ENCODE measurements at places on chromosomes 4 and X. TPM values are rescaled to one million over a fixed set of nuclear protein-coding genes. Genes with fewer than 3 reads are reported as not detected.

GDI1 gene
- 143 TPM for total RNA-seq

ZNF630 gene
- total RNA-seq: 3.5 TPM

DOK7 gene
- 21.4 TPM for total RNA-seq

RAB33A gene
- total RNA-seq: not detected

PABPC1L2B gene
- total RNA-seq: not detected

SPIN2A gene
- total RNA-seq: 0.16 TPM

STS gene
- total RNA-seq: 1.9 TPM

NPNT gene
- 0.29 TPM for total RNA-seq

HSFX2 gene
- total RNA-seq: not detected

GJB1 gene
- total RNA-seq: not detected

HAND2 gene
- 0.50 TPM for total RNA-seq

- no peak for DNase-seq
Observed at GRCh38 chr4:86032476-86033022, 327.3 kb downstream of the MAPK10 start.

DNA sequence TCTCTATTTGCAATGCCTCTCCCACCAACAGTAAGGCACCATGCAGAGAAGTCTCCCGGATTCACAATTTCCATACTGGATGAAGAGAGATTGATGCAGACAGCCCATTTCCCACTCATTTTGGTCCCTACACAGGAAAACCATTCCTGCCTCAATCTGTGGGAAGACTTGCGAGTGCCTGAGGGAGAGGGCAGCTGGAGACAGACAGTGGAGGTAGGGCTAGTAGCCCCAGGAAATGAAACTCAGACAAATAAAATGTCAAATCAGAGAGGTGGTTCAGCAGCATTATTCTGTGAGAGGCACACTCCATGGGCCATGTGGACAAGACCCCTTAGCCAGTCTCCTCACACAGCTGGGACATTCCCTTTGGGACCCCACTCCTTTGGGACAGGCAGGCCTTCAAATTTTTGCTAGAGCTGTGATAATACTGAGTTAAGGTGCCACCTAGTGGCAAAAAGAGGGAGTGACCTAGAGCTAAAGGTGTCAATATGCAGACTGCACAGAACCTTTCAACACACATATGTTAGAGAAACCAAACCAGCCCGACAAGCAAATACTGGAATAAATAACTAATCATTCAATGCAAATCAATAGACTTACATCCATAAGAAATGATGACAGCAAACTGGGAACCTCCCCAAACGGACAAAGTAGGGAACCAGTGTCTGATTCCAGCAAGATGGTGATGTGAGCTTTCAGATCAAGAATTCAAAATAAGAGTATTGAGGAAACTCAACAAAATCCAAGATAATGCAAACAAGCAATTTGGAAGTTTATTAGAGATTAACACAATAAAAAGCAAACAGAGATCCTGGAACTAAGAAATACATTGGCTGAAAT is 1865.3 kb upstream of the AGA start:
- DNase-seq: peak; percentile 23

- no peak for DNase-seq
Observed at GRCh38 chr4:10371869-10372471, 85.3 kb downstream of the ZNF518B start.

DNA sequence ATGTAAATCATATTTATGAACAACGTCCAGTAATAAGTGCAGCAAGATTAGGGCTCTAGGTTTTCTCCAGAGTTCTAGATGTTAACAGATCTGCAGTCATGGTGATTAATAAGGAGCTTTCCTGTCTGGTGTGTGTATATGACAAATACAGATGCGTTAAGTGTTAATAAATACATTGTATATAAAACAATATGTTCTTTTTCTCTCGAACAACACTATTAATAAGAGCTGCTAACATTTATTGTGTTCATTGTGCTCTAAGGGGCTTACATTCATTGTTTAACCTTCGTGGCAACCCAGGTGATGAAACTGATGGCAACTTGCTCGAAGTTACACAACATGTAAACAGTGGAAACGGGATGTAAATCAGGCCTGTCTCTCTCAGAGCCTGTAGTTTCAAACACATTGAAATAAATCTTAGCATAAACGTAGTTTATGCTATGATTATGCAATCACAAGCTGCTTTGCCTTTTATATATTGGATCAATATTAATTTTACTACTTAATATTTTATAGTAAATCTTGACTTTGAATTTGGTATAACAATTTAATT is 547 bp upstream of the CLGN start:
- DNase-seq: no peak

- no peak for DNase-seq
Observed at GRCh38 chr4:100828986-100829685, 311.3 kb upstream of the EMCN start.

GRCh38 chr4:61273233-61273632 is 73.1 kb downstream of the ADGRL3 start:
- DNase-seq: no peak

GRCh38 chr4:7313347-7313811 is 121.0 kb downstream of the SORCS2 start:
- no peak for DNase-seq

DNA sequence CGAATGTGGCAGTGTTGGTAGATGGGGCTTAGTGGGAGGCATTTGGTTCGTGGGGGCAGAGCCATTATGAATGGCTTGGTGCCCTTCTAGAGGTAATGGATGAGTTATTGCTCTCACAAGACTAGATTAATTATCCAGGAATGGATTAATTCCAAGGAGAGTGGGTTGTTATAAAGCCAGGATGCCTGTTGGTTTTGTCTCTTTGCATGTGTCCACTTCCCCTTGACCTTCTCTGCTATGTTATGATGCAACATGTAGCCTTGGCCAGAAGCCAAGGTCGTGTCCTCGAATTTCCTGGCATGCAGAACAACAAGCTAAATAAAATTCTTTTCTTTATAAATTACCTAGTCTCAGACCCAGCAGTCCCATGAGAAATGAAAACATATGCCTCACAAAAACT is 111.2 kb upstream of the PLS3 start:
- no peak for DNase-seq

DNA sequence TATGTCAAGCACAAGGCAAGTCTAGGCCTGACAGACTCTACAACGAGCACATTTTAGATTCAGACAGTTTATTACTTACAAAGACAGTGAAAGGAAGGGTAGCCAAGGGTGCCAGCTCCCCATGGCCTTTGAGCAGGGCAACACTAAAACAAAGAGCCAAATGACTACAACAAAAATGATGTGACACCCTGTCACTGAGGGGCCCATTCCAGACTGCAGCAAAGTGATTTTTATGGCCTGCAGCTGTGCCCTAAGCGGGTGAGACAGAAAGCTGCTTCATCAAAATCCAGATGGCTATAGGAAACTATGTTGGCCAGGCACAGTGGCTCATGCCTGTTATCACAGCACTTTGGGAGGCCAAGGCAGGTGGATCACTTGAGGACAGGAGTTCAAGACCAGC is 13.4 kb upstream of the RP2 start:
- DNase-seq: no peak

GRCh38 chr4:73187325-73187724 is 71.3 kb downstream of the ANKRD17 start:
- DNase-seq: peak; percentile 1

DNA sequence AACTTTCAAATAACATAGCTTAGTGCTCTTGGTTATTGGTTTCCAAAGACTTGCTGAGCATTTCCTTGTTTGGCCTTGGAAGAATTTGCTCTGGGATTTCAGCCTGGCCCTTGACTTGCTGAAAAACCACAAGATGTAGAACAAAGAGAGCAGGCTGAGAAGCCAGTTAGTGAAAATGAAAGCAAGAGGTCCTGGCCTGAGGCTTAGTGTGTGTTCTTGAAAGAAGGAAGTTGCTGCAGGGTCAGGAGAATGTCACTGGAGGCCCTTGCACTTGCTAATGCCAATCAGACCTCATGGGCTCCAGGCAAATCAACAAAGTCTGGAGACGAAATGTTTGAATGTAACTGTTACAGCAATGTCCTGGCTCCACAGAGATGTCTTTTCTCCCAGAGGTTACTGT is 79.4 kb downstream of the SYNPO2 start:
- DNase-seq: peak; percentile 57

GRCh38 chrX:71102292-71102691 is 4.2 kb downstream of the CXorf65 start:
- DNase-seq: no peak

GRCh38 chr4:172232966-172233365 is 419.8 kb downstream of the GALNTL6 start:
- DNase-seq: no peak

- DNase-seq: no peak
Observed at GRCh38 chr4:84800256-84800655, 166.2 kb downstream of the WDFY3 start.

- no peak for DNase-seq
Observed at GRCh38 chr4:113537203-113537602, 224.3 kb downstream of the CAMK2D start.

DNA sequence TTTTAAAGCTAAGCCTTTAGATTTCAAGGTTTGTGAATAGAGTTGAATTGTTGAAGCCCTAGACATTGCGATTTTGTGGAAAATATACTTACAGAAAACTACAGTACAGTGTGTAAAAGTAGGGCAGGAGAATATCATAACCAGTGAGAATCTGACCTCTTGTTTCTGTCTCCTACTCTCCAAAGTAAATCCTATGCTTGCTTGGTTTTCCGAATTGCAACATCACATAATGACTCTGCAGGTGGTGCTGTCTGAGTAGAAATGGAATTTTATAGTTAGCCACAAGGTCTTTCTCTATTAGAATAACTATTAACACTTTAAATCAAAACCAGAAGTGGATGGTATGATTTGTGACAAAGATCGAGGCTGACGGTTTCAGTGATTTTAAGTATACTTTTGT is 505.6 kb downstream of the RAPGEF2 start:
- DNase-seq: peak; percentile 54

DNA sequence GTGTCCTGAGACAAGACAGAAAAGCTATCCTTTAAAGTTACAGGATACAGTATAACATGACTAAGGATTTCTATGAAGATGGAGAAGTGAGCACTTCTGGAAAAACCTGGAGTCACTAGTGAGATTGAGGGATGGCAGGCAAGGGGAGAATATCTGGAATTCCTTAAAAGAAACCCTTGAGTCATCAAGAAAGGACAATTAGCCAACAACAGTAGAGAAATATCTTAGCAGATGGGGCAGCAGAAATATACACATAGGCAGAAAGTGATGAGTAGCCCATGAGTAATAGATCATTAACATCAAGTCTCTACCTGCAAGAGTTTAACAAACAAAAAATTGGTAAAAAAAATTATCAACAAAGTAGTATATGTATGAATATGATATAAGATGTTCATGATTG is 858.8 kb upstream of the FRG1 start:
- DNase-seq: peak; percentile 32

DNA sequence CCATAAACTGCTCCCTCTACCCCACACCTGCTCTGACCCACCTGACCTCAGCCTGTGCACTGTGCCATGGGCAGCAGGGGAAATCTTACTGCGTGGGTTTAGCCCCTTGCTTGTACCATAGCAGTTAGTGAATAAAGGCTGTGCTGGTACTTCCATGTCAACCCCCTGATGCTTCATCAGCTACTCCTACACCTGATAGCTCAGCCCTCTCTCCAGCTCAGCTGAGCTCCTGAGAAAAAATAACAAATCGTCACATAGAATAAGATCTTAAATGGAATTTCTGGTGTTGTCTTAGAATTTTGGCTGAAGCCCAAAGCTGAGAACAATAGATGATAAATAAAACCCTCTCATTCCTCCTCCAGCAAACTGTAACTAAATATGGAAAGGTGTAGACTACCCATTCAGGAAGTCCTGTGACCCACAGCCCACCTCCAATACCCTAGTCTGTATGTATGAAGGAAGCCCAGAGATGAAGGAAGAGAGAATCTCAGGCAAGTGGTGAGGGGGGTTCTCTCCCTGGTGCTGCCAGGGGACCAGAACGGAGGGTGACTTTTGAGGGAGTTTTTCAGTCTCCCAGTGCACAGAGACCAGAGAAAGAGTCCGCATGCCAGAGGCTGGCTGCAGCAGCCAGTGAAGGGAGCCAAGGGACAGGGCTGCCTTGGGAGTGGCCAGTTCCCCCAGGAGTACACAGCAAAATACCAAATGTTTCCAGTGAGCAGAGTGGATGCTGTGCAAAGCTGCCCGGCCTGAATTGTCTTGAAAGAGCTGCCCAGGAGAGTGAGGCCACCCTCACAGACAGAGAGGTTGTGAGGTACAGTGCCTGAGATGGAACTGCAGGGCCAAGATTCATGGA is 227.3 kb downstream of the QDPR start:
- no peak for DNase-seq

- no peak for DNase-seq
Observed at GRCh38 chr4:168995537-168996295, 14.3 kb downstream of the CBR4 start.

DNA sequence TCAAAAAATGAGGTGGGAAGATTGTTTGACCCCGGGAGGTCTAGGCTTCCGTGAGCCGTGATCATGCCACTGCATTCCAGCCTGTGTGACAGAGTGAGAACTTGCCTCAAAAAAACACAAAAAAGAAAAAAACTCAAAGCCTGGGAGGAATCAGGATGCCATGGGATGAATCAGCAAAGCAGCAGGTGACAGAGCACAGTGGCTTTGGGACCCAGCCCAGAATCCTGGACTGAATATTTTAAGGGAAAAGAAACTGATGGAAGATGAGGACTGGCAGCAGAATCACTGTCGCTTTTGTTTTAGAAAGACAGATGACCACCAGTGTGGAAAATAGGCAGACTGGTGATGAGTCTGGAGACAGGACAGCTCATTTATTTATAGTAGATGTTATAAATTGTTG is 16.6 kb downstream of the S100G start:
- DNase-seq: peak; percentile 82

DNA sequence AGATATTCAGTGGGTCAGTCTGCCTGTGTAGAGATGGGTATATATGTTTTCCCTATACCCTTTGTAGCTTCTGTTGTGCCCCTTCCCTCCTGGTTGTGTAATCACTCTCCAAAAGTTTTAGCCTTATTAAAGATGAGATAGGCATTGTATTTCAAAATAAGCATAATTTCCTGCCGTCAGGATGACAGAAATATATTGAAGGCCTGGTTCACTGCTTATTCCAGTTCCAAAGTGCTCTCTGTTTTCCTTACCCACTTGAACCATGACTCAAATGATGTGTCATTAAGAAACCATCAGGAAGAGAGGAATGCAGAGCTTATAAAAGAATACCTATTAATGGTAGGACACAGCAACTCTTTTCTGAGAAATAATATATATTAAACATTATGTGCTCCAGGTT is 178.5 kb downstream of the GABRB1 start:
- peak; percentile 76 for DNase-seq

- no peak for DNase-seq
Observed at GRCh38 chrX:19563746-19564145, 48.4 kb upstream of the MAP3K15 start.

DNA sequence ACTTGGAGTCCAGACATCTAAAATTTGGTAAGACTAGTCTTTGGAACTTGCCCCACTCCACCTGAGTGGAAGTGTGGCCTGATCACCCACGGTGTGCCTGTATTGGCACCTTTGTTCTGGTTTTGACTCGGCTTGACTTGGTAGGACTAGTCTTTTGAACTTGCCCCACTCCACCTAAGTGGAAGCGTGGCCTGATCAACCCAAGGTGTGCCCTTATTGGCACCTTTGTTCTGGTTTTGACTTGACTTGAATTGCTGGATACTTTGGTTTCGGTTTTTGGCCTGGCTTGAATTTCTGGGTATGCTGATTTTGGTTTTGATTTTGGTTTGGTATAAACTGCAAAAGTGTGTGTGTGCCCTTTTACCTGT is 44.7 kb upstream of the UGT2B7 start:
- no peak for DNase-seq
